Left renal cortex interstitium (tissue), 4 donors: ENCODE measurements at places on chromosomes 6 and 20.

GRCh38 chr6:99745651-99746050, 139.0 kb downstream of the PRDM13 start:
- DNase-seq: no peak

- DNase-seq: no peak
Measured at GRCh38 chr20:38090061-38090460, 56.5 kb downstream of the RPRD1B start.

- no peak for DNase-seq
Measured at GRCh38 chr20:57753332-57754164, 43.7 kb upstream of the PMEPA1 start.

DNA sequence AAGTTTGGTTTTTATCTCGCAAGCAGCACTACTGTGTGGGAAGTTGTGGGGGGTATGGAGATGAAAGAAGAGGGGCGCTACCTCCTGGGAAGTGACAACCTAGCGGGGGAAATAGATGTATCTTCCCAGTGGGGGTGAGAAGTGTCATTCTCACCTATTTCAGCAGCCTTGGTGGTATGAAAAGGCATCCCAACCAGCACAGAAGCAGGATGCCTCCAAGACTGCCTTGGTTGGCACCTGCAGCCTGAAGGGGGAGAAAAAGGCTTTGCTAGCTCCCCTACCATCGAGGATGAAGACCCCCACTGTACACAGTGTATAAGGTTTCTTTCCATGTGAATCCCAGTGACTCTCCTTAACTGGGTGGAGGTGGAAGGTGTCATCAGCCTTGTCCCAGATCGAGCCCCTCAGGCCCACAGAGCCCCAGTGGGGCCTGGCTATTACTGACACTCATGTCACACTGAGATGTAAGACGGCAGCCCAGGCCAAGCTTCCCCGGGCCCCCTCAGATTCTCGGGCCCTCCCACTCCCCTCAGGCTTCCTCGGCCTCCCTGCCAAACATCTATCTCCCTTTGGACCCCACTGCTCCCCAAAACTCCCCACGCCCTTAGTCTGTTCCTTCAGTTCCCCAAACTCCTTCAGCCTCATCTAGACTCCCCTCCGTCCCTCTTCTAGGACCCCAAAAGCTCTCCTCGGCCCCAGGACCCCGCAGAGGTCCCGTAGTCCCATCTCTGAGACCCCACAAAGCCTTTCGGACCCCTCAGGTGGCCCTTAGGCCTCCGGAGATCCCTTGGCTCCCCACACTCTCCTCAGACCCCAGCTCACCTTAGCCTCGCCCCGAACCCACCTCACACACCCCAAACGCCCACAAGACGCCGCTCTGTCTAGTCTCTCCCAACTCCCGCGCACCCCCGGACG, 688 bp downstream of the COMMD7 start:
- no peak for DNase-seq

DNA sequence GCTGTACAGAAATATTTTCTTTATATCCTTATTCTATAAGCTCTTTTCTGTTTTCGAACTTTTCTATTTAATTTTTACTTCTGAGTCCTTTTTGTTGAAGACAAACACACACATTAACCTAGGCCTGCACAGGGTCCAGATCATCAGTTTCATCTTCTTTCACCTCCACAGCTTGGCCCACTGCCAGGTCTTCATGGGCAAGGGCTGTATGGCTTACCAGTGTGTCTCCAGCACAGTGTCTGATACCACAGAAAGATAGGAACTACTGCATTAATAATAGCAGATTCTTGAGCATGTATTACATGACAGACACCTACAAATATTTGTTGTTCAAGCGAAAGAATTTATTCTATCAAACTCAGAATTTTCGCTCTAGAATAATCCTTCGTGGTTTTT, 24.4 kb downstream of the QKI start:
- DNase-seq: no peak

- DNase-seq: no peak
Measured at GRCh38 chr6:123091091-123091895, 95.3 kb downstream of the CLVS2 start.

DNA sequence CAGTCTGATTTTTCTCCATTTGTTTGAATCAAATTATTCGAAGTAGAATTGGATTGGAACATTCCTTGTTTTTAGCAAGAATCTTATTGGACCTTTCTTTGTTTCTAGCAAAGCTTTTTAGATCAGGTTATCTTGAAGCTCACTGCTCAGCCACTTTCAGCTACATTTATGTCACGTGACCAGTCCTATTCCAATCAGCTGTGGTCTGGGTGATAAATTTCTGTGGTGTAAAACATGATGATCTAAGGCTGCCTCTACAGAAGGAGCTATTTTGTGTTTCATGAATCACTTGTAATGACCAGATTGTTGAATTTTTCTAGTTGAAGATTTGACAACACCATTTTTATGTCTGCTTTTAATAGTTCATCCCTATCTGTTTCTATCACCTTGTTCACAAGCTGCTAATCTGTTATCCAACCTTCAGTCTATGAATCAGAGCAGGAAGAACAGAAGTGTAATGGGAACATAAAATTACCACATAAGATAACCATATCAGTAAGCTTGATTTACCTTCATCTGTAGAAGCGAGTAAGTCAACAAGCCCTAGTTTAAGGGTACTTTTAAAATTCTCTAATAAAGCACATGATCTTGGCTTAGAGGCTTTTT, 101.0 kb upstream of the MAP3K7 start:
- DNase-seq: no peak
